ENCODE measurements at places on chromosomes 11 and 22. TPM values are rescaled to one million over a fixed set of nuclear protein-coding genes. Genes with fewer than 3 reads are reported as not detected.

The TSGA10IP gene
- not detected for total RNA-seq

DNA sequence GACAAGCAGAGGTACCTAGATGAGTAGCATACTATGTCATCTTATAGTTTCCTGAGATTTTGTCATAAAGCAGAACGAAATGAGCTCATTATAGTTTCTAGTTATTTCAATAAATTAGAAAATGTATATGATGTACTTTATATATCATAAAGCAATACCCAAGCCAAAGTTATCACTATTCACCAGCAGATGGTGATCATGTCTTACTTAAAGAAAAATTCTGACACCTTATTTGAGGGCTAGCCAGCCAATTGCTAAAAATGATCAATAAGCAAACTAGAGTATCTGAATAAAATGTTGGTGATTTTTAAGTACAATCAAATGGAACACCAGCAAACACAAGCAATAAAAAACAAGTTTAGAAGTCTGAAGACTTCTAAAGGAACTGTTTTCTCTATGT is 44.1 kb downstream of the RSF1 start:
- DNase-seq: peak; percentile 8

GRCh38 chr22:45226503-45227186 is 14.0 kb downstream of the KIAA0930 start:
- DNase-seq: no peak

DNA sequence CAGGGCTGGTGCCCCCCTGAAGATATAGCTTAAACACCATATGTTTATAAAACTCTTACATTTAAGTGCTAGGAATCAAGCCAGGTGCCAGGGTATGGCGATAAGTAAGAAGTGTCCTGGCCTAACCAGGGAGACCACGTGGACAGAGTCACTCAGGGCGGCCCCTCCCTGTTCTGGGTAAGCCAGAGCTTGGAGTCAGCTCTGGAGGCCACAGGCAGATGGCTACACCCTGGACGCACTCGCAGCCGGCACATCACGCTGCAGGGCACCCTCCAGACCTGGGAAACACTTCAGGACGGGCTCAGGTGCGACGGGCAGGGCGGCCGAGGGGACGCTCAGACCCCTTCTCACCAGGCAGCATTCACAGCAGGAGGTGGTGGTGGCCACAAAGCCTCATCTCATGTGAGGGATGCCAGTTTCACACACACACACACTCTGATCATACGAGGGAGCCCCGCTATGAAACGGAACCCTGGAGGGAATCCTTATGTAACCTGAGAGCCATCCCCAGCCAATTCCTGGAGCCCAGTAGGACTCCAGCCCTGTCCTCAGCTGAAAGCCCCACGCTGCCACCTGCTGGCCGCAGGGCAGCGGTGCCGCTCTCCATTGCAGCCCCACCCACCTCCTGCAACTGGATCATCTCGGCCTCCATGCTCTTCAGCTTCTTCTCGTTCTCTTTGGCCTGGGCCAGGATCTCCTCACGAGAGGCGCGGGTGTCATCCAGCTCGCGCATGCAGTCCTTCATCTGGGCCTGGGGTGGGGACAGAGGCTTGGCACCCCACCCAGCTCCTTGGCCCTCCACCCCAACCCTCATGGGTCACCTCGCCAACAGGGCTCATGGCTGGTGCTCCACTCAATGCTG is 33.4 kb downstream of the APOL1 start:
- no peak for DNase-seq

DNA sequence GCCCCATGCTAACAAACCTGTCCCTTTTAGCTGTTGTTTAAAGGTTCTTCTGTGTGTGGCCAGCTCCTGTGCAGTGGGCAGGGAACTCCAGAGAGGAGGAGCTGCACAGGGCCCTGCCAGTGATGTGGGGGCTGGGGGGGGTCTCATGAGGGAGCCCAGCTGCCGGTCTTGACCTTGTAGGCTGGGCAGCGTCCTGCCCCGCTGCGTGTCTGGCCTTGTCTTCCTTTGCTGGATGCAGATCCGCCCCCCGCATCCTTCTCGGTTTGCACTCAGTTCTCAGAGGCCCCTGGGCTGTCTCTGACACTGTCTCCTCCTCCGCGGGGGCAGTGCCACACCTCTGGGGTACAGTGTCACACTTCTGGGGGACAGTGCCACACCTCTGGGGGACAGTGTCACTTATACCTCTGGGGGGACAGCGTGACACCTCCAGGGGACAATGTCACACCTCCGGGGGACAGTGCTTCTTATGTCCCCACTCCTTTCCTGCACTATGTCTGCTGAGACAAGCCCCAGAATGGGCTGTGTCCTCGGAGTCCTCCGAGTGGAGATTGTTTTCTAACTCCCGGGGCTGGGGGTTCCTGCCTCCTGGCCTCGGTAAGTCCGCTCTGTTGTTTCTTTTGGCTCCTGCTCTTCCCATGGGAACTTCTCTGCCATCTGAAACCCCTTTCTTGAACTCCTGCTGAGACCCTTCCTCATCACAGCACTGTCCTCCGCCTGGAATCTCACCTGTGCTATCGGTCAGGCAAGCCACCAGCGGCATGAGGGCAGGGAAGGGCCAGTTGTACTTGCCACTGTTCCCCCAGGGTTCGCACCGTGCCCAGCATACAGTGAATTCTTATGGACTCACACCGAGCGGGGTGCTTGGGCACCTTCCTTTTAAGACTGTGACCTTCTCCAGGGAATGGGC is 788.3 kb downstream of the TBC1D22A start:
- DNase-seq: no peak

GRCh38 chr11:123328281-123328867 is 101.7 kb upstream of the GRAMD1B start:
- no peak for DNase-seq

- DNase-seq: no peak
Measured at GRCh38 chr22:21760640-21761039, 25.0 kb upstream of the YPEL1 start.

DNA sequence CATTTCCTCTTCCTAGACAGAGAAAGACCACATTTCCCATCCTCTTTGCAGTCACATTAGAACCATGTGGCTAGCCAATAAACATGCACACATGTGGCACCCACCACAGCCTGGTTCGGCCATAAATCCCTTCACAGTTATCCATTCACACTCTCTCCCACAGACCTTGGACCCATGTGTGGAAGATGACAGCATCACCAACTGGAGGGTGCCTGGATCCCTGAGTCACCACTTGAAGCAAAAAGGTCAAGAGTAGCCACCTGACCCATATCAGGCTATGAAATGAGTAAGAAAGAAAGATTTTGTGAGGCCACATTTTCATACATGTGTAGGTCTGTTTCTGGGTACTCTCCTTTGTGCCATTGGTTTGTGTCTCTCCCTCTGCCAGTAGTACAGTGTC is 9.0 kb upstream of the TMEM121B start:
- no peak for DNase-seq

- no peak for DNase-seq
Measured at GRCh38 chr11:95734009-95734572, 55.5 kb downstream of the FAM76B start.

DNA sequence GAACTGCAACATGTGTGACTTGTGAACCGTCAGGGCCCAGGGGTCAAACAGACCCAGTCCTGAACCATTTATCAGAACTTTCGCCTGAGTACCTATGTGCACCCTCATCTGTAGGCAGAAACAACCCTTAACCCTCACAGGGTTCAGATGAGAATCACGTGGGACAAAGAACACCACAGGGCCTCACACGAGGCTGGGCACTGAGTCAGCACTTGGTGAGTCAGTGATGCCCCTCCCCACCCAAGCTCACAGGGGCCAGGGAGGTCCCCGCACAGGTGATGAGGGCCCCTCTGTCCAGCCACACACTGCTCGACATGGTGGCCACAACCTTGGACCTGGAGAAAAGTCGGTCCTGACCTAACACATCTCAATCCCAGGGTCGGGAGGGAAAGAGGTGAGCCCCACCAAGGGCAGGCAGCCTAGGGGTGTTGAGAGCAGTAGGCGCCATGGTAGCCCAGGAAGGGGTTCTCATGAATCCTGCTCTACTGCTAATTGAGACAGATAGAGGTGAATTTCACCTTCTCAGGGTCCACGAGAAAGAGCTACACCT is 176.4 kb downstream of the SHANK2 start:
- no peak for DNase-seq

The KRTAP5-10 gene
- total RNA-seq: not detected

DNA sequence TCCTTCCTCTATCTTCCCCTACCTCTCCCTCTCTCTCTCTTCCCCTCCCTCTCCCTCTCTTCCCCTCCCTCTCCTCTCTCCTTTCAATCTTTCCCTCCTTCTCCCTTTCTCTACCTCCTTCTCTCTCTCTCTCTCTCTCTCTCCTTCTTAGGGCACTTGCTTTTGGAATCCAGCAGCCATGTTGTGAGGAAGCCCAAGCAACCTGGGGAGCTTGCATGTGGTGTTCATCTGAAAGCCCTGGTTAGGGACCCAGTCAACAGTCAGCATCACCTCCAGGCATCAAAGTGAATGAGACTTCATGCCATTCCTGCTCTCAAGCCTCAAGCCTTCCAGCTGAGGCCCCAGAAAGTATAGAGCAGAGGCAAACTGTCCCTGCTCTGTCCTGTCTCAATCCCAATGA is 65.6 kb upstream of the SHISAL1 start:
- no peak for DNase-seq

DNA sequence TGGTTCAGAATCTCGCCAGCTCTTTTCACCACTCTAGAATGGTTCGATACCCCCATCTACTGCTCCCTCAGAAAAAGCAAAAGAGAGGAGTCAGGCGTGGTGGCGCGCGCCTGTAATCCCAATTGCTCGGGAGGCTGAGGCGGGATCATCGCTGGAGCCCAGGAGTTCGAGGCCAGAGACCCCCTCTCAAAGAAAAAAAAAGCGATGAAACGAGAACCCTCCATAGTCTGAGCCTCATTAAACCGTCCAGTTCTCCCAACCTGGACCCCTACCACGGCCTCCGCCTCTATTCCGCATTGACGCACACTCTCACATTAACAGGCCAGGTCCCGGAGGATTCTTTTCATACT is 439 bp downstream of the SPA17 start:
- DNase-seq: no peak

DNA sequence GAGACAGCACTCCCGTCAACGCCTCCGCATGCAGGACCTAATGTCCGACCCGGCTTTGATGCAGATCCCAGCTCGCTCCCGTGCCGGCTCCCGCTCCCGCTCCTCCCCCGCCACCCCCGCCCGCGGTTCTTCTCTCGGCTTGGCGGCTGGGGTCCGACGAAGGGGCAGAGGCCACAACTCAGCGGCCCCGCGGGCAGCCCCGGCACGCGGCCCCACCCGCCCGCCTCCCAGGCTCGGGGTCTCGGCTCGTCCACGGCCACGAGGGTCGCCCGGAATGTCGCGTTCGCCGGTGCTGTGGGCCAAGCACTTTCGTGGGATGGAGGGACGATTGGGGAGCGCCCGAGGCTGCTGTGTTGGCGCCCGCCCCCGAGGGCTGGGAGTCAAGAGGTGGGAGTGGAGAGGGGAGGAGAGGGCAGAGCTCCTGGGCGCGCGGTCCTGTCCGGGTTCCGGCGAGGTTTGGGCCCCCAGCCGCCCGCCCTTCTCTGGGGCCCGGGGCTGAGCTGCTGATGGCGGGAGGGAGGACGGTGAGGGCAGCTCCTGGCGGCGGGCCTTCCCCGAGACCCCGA is 5.3 kb upstream of the TBX1 start:
- no peak for DNase-seq

DNA sequence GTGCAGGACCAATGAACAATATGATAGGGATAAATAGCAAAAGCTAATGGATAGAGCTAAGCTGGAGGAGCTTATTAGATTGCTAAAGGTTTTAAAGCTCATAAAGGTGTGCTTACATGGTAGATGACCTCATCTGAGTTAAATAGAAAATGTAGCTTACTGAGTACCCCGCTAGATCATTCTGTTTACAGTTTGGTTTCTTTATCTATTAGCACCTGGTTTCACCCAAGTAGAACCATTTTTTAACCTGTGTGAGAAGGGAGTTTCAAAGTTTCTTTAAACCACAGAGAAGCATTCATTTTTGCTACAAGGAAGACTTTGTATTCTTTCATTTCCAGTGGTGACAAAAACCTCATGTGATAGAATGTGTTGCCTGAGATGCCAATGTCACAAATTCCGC is 1778.0 kb downstream of the LRRC4C start:
- no peak for DNase-seq

Measured in Panc1 (cell line).